ENCODE measurements at places on chromosomes 7 and 10.
A peak's percentile ranks its signal among the peaks of the same experiment; 100 is the strongest.

GRCh38 chr7:6228361-6229229 is 43.8 kb downstream of the CYTH3 start:
- H3K27me3 ChIP-seq: no peaks in the 10 kb centered on the region
- H3K4me1 ChIP-seq: peaks cover 25% of the 10 kb centered on the region
- H3K4me3 ChIP-seq: no peak overlapping the region
- DNase-seq: peak; percentile 55

GRCh38 chr10:96188916-96189315 is 58.8 kb downstream of the ZNF518A start:
- H3K36me3 ChIP-seq: peaks cover 21% of the 10 kb centered on the region
- H3K27me3 ChIP-seq: no peaks in the 10 kb centered on the region
- no peak for DNase-seq
- no peak overlapping the region for H3K27ac ChIP-seq

DNA sequence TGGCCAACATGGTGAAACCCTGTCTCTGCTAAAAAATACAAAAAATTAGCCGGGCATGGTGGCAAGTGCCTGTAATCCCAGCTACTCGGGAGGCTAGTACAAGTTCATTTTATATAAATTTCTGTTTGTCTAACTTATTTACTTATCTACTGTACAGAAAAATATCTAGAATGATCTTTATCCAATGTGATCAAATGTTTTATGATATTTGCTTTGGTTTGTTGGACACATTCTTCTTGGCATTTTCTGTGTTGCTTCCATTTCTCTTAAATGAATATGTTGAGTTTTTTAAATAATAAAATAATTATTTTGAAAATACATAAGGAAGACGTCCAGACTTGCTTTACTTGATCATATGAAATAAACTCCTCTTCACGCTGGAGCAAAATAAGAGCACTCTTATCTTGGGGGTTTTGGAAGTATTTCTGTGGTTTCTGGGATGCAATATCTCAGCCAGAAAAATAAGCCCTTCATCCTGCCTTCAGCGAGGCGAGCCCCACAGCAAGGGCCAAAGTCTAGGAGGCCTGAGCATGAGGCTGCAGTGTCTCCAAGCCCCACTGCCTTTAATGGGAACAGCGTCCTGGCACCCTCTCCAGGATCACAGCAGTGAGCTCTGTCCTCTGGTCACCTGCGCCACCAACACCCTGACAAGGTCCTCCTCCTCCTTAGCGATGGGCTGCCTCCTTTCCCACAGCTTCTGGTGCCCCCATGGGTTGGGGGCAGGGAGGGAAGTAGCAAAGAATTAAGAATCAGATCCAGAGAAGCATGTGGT is 480.2 kb downstream of the KCNMA1 start:
- no peaks in the 10 kb centered on the region for H3K27me3 ChIP-seq
- DNase-seq: no peak
- H3K27ac ChIP-seq: no peak overlapping the region
- H3K4me3 ChIP-seq: no peak overlapping the region

DNA sequence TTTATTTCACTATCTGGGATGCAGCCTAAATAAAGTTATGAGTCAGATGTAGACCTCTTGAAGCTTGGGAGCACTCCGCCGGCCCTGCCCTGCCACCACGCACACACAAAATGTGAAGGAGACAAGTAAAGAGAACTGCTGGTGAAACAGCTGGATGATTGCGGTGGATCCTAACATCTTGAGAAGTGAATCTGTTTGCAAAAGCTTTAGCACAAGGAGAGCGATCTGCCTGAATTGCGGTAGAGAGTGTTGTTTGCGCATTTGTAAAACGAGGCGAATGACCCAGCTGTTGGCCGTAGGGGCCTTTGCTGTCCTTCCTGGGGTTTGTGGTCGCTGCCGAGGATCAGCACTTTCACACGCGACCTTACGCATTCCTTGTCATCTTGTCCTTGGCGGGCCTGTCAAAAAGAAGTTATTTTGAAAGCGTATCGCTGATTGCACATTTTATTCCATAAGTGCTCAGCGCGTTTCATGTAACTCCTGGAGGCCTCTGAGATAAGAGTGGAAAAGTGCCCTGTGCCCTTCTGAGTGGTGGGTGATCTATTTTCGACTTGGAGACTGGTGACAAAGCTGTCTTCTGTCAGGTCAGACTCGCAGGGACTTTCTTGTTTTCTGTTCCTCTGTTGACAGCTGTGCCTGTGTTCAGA is 40.8 kb downstream of the RBM20 start:
- no peaks in the 10 kb centered on the region for H3K27me3 ChIP-seq
- H3K27ac ChIP-seq: no peak overlapping the region
- no peaks in the 10 kb centered on the region for H3K36me3 ChIP-seq
- H3K4me3 ChIP-seq: no peak overlapping the region
- peaks cover 4% of the 10 kb centered on the region for H3K4me1 ChIP-seq
- no peak for DNase-seq
